ENCODE measurements at places on chromosomes 6 and 20.

- DNase-seq = no peak
Measured at GRCh38 chr6:43875849-43876572, 106.0 kb downstream of the VEGFA start.

GRCh38 chr6:127069659-127070279 lies 48.7 kb upstream of the RSPO3 start:
- DNase-seq = no peak

DNA sequence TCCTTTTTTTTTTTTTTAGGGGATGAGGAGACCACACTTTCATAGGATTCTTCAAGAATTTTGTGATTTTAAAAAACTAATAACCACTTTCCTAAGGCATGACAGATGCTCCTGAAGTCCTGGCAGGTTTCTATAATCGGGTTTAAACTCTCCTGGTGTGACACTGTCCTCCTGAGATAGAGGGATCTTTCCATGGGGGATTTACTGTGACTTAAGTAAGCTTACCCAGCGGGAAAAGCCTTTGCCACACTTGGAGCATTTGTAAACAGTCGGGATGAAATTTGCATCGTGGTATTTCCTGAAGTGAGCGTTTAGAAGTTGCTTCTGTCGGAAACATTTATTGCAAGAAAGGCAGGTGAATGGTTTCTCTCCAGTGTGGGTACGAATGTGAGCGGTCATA lies 16.6 kb downstream of the CTCFL start:
- no peak for DNase-seq

DNA sequence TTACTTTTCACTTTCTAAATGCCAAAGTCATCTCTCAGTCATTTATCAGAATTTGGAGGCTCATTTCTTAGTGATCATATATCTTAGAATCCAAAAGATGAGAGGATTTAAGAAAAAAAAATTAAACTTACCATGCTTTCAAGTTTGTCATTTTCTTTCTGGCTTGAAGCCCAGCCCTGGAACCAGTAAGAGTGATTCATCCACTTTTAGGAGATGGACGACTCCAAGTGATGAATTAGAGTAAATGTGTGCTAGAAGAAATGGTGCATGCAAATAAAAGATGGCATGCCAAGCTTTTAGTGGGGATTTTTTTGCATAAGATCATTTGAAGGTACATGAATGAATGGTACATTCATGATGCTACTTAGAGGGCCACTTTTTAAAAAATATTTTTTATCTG lies 20.1 kb downstream of the PLCB1 start:
- DNase-seq = no peak

GRCh38 chr6:168782187-168782751 lies 341.3 kb downstream of the SMOC2 start:
- no peak for DNase-seq

- no peak for DNase-seq
Measured at GRCh38 chr6:71737953-71738352, 148.4 kb upstream of the RIMS1 start.

DNA sequence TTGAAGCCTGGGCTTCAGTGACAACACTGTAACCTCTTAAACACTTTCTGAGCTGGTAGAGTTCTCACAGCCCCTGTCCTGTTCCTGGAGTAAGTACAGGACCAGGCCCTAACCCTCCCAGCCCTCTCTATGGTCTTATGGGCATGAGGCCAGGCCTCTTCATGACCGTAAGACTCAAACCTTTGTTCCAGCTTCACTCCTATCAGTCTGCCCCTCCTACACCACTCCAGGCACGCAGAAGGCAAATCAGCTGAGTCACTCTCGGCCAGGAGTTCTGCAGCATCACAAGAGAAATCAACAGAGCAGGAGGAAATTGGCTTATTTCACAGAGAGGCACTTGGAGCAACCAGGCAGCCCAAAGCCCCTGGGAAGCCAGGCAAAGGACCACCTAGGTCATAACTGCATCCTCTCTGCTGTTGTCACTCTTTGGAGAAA lies 25.3 kb upstream of the CHD6 start:
- DNase-seq = no peak

DNA sequence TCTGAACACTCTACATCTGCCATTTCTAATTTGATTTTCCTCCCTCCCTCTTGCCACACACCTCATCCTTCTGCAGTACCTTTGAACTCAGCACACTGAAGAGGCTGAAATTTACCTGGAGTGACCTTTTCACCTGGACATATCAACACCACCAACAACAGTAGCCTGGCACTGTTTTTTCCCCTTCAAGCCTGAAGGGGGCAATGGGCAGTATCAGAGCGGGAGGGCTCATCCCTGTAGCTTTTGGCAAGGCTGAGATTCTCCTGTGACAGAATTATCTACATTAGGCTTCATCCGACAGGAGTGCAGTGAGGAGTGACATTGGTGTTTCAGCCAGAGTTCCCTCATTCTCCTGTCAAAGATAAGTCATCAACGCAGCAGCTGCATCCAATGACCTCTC lies 312.8 kb upstream of the SPTLC3 start:
- DNase-seq = no peak

DNA sequence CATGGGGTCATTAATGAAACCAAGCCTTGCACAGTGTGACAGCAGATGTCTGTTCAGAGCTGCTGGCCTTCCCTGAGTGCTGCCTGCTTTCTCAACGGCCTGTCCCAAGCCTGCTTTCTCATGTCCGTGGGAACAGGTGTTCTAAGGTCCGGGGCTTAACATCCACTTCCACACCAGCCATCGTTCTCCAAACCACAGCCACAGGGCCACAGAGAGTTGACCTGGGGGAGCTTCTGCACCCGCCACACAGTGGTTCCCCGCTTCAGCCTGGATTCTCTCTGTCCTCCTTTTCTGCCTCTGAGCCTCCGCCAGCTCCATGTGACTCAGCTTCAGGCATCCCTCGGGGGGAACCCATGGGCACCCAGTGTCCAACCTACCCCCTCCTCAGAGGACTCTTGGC lies 26.9 kb upstream of the PPP1R3G start:
- no peak for DNase-seq

- no peak for DNase-seq
Measured at GRCh38 chr6:166010136-166010960, 157.3 kb downstream of the TBXT start.

DNA sequence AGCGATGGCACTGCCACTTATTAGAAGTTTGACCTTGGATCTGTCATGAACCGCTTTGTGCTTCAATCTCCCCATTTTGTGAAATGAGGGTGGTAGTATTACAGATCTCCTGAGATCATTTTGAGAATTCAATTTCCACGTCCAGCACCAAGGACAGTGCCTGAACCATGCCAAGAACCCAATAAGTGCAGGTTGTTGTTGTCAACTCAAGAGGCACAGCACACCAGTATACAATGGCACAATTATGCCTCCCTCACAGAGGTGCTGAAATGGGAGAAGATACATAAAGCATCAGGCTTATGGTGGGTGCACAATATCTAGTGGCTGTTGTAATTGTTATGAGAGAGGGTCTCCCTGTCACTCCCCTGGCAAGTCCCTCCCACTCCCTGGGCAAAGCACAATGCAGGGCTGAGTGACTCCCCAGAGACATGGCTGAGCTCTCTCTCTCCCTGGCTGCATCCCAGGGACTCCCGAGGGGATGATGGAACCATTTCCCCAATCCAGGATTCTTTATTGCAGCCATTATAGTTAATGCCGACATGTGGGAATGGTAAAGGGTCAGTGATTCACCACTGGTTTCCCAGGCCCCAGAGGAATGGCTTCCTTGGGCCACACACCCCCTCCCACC lies 78.7 kb downstream of the CDH22 start:
- DNase-seq = no peak

DNA sequence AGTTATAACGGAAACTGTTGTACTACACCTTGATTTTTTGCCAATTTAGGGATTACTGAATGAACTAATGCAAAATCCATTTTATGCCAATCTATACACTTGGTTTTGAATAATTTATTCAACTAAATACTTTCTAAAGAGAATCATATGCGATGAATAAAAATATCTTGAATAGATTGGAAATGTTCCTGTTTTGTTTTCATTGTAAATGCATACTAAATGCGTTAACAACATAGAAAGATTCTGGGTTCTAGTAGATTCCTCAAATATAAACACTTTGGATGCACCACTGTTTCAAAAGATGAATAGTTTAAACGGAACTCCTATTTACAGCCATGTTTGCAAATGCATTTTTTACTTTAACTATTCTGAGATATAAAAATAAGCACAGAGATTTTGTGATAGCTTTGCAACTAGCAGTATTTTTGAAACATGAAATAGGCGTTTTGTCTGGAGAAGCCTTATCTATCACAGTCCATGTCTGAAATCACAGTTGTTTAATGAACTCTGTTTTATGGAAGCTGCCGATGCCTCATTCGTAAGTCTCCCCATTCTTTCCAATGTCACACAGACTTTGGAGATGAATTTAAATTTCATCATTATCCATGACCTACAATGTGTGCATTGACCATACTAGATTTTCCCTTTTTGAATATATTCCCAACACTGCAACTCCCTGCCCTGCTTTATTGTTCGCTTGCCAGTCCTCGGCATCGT lies 277.7 kb upstream of the QKI start:
- DNase-seq = no peak

DNA sequence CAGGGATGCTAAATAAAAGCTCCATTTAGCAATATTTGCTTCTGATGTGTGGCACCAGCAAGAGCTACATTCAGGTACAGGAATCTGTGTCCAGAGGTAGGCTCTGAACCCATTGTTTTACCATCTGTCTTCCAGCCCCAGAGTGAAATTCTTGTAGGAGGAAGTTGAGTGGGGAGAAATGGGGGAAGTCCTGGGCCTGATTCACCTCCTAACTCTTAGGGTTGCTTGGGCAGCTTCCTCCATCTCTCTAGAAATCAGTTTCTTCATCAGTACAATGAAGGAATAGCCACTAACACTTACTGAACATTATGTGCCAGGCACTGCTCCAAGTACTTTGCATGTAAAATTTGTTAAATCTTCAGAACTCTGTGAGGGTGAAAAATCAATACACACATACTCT lies 35.1 kb upstream of the TSPYL1 start:
- no peak for DNase-seq

DNA sequence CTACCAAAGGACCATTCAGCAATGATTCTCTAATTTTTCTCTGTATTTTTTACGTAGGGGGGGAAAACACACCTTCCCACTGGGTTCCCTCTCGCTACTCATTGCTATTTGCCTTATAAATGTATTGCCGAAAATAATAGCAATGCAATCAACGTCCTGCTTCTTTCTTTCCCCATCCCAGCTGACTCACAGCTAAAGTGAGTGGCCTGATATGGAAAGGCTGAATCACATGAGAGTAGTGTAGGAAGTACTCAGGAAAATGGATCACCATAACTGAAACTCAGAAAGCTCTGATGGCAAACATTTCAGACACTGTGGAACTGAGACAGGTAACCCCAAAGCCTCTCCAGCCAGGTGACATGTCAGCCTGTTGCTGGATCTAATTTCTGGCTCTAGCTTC lies 49.3 kb upstream of the SRPK1 start:
- DNase-seq = no peak

- no peak for DNase-seq
Measured at GRCh38 chr6:72631480-72631879, 9.6 kb downstream of the KCNQ5 start.

DNA sequence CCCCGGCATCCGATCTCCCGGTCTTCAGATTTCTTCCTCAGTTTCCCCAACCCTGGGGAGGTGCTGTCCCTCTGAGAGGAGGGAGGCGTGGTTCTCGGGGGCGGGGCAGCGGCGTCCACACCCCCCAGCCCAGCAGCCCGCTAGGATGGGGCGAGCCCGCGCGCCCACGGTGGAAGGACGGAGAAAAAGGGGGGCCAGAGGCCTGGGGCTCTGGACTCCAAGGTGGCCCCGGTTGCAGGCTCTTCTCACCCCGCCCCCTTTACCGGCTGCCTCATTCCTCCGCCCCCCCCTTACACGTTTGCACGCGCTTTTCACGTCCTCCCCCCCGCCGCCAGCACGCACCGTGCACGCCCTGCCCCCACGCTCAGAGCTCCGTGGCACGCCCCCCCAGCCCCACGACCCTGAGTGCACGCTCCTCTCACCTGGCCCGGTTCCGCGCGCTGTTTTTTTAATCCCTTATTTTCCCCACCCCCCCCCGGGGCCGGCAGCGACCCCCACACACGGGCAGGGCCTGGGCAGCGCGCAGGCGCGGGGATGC lies 402 bp downstream of the ZBTB12 start:
- DNase-seq = peak; percentile 70

DNA sequence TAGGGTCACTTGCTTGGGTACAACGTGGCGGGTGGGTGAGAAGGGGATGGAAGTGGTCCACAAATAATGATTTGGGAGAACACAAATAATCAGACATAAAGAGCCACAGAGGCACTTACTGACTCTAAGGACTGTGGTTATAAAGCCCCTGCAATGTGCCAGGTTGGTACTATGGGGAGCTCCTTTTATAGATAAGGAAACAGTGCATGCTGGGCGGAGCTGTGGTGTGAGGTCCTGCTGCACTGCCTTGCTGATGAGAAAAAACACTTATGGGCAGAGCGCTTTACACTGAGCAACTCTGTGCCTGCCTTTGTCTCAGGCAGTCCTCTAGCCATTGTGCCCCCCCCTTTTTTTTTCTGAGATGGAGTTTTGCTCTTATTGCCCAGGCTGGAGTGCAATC lies 29.1 kb upstream of the SCRT2 start:
- DNase-seq = no peak

GRCh38 chr20:18719426-18719825 lies 94.2 kb upstream of the SCP2D1 start:
- no peak for DNase-seq

- no peak for DNase-seq
Measured at GRCh38 chr6:23354004-23354403, 772.0 kb upstream of the NRSN1 start.

- no peak for DNase-seq
Measured at GRCh38 chr6:48714250-48714649, 603.3 kb upstream of the PTCHD4 start.

- DNase-seq = no peak
Measured at GRCh38 chr6:144395014-144395413, 109.9 kb downstream of the UTRN start.

GRCh38 chr20:19070681-19071445 lies 141.6 kb upstream of the SLC24A3 start:
- DNase-seq = no peak

DNA sequence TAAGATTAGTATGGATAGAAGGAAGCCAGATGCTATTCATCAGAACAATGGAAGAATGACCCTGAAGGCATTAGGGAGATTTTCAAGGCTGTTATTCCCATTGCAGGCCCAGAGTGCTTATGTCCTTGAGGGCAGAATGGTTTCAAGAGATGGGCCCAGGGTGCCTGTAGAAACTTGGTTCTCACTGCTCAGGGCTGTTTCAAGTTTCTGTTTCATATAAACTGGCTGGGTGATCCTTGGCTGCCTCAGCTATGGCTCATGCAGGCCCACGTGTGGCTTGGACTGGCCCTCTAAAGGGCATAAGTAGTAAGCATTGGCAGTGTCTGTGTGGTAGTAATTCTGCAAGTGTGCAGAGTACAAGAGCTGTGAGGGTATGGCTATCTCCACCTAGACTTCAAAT lies 540.9 kb upstream of the MAN1A1 start:
- no peak for DNase-seq

DNA sequence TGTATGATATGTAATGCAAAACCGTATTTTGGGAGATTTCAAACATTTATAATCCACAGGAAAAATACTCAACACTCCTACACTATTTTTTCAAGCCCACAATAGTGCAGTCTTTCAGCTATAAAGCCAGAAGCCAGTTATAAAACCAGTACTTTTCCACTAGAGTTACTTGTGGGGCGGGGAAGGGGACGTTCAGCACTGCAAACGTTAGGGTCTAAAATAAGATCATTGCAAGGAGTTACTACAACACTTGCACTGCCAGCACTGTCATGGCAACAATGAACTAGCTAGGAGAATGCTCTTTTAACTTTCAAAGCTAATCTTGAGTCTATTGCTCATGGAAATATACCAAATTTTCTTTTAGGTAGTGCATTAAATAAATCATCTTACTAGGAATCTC lies 14.7 kb downstream of the SESN1 start:
- DNase-seq = no peak
